ENCODE measurements at places on chromosomes 1 and 21.

- DNase-seq, result no peak
Observed at GRCh38 chr1:156359973-156360372, 9.0 kb upstream of the RHBG start.

- DNase-seq, result no peak
Observed at GRCh38 chr1:23337869-23338268, 6.2 kb downstream of the HNRNPR start.

DNA sequence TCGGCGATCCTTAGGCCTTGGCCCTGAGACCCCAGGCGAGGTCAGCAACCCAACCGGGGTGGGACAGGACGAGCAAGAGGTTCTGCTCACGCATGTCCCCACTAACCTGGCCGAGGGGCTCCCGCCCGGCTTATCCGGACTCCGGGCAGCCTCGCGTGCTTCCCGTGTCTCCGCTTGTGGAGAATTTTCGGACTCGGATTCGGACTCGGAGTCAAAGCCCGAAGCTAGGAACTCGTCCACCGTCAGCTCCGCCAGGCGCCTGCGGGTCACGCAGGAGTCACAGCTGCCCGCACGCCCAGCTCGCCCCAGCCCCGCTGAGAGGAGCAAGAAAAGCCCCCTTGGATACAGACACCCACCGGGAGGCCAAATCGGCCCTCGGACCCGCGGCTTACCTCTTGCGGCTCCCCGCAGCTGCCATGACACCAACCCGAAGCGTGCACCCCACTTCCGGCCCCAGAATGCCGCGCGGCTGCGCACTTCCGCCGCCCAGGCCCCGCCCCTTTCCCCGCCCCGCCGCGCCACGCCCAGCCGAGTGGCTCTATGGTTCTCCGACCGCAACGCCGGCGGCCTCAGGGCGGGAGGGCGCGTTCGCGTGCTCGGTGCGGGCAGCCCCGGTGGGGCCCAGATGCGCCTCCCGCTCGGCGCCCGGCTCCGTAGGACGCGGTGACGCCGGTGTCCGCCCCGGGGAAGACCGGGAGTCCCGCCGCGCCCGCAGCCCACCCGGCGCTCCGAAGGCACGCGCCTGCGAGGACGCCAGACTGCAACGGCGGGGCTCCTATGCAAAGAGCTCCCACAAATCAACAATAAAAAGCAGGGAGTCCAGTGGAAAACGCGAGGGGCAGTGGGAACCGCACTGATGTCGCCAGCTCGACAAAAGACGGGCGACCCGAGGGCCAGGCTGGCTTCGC is at the start of gene NOC2L:
NOC2L (minus strand) TSS at position 434 of the 908 bp plus-strand sequence; CDS start at position 418, 16 bp downstream.
- peak; percentile 82 for DNase-seq

DNA sequence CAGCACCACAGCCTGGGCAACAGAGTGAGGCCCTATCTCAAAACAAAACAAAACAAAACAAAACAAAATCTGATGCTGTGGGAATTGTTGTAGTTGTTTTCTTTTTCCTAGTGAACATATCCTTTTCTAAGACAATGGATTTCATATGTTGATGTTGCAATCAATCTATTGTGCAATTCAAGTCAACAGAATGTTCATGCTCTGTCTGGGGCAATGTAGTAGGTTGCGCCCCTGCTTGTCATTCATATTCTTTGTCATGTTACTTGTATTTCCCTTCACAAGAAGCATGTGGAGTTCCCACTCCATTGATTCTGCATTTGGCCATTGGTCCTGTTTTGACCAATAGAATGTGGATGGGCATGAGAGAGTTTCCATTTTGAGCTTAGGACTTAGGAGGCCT is 223.9 kb downstream of the DUSP10 start:
- DNase-seq, result no peak

DNA sequence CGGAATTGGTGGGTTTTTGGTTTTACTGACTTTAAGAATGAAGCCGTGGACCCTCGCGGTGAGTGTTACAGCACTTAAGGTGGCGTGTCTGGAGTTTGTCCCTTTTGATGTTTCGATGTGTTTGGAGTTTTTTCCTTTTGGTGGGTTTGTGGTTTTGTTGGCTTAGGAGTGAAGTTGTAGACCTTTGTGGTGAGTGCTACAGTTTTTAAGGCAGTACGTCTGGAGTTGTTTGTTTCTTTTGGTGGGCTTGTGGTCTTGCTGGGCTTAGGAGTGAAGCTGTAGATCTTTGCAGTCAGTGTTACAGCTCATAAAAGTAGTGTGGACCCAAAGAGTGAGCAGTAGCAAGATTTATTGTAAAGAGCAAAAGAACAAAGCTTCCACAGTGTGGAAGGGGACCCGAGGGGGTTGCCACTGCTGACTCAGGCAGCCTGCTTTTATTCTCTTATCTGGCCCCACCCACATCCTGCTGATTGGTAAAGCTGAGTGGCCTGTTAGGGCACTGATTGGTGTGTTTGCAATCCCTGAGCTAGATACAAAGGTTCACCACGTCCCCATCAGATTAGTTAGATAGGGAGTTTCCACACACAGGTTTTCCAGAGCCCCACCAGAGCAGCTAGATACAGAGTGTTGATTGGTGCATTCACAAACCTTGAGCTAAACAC is 20.9 kb downstream of the HENMT1 start:
- DNase-seq, result no peak

DNA sequence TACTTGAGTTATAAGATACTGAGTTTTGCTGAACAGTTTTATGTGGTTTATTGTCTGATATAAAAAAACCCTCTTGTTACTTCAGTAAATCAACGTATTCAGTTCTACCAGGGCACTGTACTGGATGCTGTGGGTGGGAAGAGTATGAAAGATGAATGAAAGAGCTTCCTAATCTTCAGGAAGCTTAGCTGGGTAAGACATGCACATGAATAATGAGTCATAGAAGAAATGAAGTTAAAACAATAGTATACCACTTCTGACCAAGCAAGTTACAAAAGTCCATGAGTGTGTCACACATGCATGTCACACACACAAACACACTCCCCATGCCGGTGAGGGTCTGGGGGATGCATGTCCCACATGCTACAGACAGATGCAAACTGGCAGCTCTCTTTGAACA is 105.9 kb downstream of the SIPA1L2 start:
- DNase-seq, result no peak

DNA sequence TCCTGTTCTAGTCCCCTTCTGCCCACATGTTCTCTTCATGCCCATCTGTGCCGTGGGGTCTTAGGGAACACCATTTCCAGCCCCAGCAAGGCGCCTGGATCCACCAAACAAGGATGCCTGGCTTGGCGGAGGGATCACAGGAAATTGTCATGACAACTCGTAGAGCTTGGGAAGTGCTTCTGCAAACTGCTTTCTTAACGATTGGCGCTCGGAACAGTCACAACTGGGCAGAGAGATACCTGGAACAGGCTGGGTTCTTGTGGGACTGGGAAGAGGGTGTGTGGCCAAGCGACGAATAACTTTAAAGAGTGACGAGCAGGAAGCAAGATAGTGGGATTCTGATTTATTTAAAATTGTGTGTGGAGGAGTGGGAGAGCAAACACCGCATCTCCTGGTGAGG is 329.8 kb downstream of the RPS6KC1 start:
- no peak for DNase-seq

- DNase-seq, result no peak
Observed at GRCh38 chr1:8951231-8951630, 5.6 kb downstream of the CA6 start.

- DNase-seq, result no peak
Observed at GRCh38 chr1:85566890-85567289, 13.7 kb upstream of the CCN1 start.

DNA sequence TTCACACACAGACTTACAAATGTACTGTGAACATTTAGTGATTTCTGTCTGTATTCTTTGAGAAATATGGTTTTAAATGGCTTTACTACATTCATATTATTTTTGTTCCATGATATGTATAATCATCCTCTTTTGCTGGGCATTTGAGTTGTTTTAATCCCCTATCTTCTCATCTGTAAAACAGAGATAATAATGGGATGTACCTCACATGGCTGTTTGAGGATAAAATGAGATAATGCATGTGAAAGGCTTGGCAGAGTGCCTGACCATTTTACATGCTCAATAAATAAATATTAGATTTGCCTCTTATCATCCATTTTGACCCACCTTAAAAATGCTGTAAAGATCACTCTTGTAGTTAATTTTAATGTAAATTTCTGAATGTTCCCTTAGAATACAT is 197.2 kb downstream of the C1orf94 start:
- no peak for DNase-seq

GRCh38 chr1:15465674-15466073 is 9.1 kb downstream of the CELA2A start:
- no peak for DNase-seq

DNA sequence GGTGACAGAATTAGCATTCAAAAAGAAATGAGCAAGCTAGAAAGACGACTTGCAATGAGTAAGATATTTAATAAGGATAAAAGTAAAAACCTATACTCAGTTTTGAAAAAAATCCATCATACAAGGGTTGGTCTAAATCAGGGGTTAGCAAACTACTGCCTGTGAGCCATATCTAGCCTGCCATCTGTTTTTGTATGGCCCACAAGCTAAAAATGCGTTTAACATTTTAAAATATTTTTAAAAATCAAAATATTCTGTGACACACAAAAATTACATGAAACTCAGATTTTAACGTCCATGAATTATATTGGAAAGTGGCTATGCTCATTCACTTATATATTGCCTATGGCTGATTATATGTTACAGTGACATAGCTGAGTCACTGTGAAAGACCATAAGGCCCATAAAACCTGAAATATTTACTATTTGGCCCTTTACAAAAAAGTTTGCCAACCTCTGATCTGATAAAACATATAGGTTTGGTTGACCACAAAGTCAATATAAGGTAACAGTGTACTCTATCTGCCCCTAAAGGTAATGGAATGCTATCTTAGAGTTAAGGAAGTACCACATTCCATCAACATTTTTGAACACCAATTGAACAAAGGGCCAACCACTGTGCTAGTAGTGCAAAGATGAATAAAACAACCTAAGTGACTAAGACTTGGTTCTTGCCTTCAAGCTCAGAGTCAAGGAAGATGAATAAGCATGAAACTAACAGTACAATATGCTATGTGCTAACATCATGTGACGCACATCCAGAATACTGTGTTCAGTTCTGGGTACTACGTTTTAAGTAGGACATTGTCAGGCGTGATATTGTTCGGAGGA is 3.2 kb downstream of the IFT25 start:
- DNase-seq, result no peak

DNA sequence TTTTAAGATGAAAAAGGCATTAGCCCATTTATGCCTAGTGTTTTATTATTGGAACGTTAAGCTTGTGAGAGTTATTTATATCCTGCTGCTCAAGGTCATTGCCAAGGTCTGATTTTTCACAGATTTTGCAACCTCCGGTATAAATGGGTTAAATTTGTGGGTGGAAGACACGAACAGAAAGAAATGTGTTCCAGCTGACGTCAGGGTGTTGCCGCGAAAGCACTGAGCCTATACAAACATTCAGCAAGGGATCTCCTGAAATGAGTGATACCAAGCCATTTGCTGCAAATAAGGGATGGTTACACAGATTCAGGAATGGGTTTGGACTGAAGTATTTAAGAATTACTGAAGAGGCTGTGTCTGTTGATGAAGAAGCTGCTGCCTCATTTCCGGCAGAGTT is 32.2 kb downstream of the TMED5 start:
- no peak for DNase-seq

DNA sequence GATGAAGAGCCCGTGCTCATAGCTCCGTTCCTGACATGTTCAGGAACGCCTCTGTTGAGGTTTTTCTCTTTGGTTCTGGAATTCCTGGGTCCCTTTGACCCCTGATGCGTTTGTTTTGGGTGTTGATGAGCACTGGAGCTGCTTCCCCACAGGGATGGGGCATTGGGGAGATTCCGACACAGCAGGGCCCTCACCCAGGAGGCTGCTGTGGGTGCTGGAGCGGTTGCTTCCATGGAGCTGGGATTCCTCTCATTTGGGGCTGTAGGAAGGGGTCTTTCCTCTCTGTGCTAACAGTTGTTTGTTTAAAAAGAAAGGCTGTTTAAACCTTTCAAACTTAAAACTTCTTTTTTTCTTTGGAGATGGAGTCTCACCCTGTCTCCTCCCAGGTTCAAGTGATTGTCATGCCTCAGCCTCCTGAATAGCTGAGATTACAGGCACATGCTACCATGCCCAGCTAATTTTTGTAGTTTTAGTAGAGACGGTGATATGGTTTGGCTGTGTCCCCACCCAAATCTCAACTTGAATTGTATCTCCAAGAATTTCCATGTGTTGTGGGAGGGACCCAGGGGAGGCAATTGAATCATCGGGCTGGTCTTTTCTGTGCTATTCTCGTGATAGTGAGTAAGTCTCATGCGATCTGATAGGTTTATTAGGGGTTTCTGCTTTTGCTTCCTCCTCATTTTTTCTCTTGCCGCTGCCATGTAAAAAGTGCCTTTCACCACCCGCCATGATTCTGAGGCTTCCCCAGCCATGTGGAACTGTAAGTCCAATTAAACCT is 48.9 kb downstream of the SKI start:
- DNase-seq, result no peak

DNA sequence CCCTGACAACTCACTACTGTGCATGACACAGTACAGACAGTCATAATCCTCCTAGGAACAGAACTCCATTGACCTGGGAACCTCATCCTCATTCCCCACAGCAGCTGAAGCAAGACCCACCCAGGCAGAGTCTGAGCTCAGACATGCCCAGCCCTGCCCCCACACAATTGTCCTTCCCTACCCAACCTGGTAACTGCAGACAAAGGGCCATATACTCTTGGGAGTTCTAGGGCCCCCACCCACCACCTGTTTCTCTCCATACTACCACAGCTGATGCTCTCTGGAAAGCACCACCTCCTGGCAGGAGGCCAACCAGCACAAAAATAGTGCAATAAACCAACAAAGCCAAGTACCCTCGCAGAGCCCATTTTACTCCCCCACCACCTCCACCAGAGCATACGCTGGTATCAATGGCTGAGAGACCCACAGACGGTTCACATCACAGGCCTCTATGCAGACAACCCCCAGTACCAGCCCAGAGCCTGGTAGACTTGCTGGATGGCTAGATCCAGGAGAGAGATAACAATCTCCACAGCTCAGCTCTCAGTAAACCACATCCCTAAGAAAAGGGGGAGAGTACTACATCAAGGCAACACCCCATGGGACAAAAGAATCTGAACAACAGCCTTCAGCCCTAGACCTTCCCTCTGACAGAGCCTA is 159.7 kb upstream of the CXADR start:
- no peak for DNase-seq

DNA sequence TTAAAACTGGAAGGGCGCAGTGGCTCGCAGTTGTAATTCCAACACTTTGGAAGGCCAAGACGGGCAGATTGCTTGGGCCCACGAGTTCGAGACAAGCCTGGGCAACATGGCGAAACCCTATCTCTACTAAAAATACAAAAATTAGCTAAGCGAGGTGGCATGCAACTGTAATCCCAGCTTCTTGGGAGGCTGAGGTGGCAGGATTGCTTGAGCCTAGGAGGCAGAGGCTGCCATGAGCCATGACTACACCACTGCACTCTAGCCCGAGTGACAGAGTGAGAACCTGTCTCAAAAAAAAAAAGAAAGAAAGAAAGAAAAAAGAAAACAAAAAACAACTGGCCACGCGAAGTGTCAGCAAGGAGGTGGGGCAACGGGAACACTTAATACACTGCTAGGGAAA is 6.3 kb downstream of the UBE2G2 start:
- DNase-seq, result no peak

DNA sequence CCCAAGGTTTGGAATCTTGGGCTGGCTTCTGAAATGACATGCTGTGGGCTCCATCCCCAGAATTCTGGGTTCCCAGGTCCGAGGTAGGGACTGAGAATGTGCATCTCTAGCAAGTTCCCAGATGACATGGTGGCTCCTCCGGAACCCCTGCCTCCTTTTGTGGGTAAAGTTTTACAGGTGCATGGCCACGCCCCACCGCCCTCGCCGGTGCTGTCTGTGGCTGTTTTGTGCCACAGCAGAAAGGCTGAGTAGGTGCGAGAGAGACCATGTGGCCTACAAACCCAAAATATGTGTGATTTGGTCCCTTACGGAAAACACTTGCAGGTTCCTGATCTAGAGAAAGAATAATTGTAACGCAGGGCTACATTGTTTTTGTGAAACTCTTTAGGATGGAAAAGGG is 30.9 kb downstream of the SKI start:
- no peak for DNase-seq
